ENCODE measurements at places on chromosomes 1 and 21.

- DNase-seq: peak; percentile 28
Observed at GRCh38 chr1:185373813-185374529, 56.9 kb upstream of the IVNS1ABP start.

DNA sequence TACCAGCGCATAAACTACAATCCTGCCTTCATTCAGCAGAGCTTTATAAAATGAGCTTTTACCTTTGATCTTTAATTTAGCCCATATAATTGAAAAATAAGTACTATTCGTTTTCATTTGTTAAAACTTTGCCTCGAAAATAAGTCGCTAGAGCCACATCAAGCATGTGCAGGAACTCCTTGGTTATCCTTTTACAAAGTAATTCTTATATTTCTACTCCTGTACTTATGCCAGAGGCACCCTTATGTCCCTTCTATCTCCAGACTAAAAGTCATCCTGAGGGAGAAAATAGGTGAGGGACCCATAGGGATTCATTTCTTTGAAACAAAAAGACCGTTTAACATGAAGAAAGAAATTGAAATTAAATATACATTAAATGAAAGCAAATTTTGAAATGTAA, 278.2 kb upstream of the C1orf105 start:
- no peak for DNase-seq

GRCh38 chr1:183577897-183578465, 12.3 kb downstream of the NCF2 start:
- no peak for DNase-seq

- DNase-seq: no peak
Observed at GRCh38 chr1:27330786-27331185, 8.8 kb downstream of the TMEM222 start.

- no peak for DNase-seq
Observed at GRCh38 chr1:60948486-60948885, 133.9 kb upstream of the NFIA start.

GRCh38 chr21:37528150-37528937, 161.8 kb downstream of the DYRK1A start:
- no peak for DNase-seq

- no peak for DNase-seq
Observed at GRCh38 chr1:199041173-199041914, 402.5 kb downstream of the PTPRC start.

DNA sequence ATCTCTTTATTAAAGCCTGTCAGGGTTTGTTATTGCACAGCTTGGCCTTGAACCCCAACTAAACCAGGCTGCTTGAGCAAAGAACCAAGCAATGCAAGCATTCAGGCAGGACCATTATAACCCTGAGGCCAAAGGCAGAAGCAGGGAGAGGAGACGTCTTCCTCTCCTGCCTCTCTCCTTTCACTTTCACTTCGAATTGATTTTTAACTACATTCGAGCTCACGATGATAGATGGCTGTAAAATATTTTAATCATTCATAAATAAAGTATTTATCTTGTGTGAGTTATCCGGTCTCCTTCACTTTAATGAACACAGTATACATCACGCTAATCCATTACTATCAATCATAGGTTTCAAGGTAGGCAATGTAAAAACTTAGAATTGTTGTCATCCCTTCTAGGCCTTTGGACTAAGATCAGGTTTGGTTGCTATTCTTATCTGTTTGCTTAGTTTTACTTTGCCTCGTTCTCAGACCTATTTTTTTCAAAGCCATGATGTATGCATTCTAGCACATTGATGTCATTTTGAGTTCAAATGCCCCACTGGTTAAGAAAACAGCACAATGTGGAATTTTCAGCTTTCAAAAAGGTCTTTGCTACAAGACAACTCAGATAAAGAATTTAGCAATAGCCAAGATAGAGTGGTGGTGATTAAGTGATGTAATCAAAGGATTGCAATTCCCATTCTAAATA, 480.2 kb upstream of the RUNX1 start:
- DNase-seq: no peak

GRCh38 chr1:53371121-53371666, 43.3 kb upstream of the LRP8 start:
- DNase-seq: no peak

- DNase-seq: no peak
Observed at GRCh38 chr1:41485605-41486004, 1.1 kb upstream of the EDN2 start.

DNA sequence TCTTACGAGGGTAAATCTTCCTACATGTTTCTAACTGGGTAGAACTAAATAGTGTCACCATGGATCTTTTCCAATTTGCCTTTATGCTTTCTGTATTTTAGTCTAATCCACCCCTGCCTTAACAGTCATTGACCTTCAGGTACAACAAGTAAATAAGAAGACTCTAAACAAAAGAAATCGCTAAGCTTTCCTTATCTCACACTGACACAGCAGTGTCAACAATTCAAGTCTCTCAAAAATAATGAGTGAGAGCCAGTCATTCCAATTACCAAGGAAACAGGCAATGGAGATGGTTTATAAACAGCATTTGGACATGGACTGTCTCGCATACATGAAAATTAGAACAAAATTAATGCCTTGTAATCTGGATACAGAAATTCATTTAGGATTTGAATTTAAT, 365.8 kb downstream of the VAV3 start:
- no peak for DNase-seq

- DNase-seq: no peak
Observed at GRCh38 chr1:19824541-19824940, 9.5 kb upstream of the RNF186 start.

- no peak for DNase-seq
Observed at GRCh38 chr1:167561753-167562152, 8.2 kb upstream of the CREG1 start.

DNA sequence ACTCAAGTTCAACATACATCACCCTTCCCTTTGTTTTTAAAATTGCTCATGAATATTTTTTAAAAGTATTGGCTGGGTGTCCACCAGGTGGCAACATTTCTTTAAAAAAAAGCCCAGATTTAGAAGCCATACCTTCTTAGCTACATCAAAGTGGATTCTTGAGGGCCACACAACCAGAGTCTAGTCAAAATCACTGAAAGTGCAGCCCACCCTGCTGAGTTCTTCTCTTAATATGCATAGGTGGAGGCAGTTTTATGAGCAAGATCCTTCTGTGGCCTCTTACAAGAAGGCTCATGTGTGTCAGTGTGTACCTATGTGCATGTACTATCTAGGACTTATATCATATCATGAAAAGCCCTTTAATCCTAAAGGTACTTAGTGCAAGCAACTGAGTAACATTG, 16.9 kb upstream of the GNG12 start:
- peak; percentile 41 for DNase-seq

GRCh38 chr1:223033658-223034057, 109.4 kb downstream of the TLR5 start:
- DNase-seq: no peak

DNA sequence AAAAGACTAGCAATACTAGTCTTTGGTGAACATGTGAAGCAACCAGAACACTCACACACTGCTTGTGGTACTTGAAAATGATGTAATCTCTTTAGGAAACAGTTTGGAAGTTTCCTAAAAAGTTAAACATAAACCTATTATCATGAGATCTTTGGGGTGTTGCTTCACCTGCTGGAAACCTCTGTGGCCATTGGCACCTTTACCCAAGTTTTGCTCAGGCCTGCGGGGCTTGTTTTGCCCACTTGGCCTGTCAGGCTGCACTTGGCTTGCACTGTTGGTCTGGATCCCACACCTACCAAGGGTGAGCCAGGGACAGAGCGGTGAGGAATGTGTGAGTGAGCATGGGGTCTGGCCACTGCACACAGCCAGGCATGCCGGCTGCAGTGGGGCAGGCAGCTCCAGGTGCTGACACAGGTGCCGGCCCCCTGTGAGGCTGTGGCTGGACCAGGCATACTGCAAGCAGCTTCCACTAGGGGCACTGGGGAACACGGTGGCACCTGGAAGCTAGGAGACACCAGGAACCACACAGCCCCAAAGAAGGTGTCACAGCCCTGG, 14.4 kb upstream of the FNBP1L start:
- DNase-seq: no peak

- DNase-seq: no peak
Observed at GRCh38 chr1:15420853-15421465, 11.3 kb downstream of the EFHD2 start.

DNA sequence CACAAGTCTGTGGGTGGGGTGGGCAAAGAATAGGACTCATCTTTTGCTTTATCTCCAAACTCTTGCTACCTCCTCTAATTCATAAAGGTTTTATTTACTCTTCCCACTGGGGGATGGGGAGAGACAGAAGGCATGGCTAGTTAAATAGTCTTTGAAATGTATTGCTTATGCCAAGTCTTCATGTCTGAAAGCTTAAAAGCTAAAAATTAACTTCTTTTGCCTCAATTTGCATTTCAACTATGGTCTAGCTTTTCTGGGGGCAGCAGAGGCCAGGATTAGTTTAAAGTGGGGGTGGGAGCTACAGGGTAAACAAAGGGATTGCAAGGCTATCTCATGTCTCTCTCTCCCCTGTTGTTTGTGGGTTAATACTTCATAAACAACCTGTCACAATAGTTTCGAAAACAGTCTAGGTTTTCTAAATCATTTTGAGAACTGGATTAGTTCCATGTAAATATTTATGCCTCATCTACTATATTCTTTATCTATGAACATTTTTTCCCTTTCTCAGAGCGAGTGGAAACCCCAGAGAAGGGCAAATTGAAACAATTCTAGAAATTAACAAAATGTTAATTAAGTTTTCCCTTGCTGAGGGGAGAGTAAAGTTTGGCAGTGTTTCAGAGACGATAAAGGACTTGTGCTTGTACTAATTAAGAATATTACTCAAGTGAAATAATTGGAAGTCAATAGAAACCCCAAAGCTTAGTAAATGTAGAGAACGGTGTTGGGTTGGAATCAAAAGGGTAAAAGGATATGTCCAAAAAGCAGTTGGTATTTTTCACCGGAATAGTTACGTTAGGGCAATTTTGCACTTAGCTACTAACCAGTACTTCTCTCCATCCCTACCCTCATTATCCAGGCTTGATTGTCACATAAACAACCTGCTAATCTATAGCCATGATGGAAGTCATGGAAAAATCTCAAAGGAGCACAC, 182.2 kb downstream of the GIPC2 start:
- no peak for DNase-seq

DNA sequence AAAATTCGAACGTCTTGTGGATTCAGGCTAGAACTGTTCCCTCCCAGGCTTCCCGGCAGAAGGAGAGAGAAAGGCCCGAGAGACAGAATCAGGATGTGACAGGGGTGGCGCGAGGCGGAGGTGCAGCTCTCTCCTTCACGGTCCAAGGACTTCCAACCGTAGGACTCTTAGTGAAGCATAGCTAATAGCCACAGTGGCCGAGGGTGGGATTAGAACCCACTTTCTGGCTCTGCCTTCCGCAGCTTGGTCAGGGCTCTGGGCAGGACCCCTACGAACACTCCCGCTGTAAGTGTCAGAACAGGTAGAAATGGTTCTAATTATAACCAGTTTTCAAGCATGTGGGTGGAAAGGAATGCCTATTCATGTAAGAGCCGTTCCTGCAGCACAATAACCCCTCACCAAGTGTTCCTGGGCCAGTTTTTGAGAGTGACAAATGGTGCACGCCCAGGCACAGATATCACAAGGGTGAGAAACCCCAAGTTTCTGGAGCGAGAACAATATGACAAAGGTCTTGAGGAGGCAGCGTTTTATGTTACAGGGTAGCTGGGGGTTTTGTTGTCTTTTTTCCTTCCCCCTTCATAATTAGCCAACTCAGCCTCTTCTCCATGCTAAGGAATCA, 86.4 kb downstream of the SYF2 start:
- DNase-seq: no peak

- no peak for DNase-seq
Observed at GRCh38 chr1:101394041-101394440, 157.2 kb downstream of the S1PR1 start.

All from NCI-H460 (cell line).